ENCODE measurements at places on chromosomes 3 and 15. TPM values are rescaled to one million over a fixed set of nuclear protein-coding genes. Genes with fewer than 3 reads are reported as not detected.

Gene GOLGA8N
- 1.2 TPM for total RNA-seq

- DNase-seq: no peak
Observed at GRCh38 chr3:13171704-13172643, 98.7 kb upstream of the IQSEC1 start.

- no peak for DNase-seq
Observed at GRCh38 chr3:32480604-32481003, 22.0 kb downstream of the CMTM6 start.

GRCh38 chr3:172071780-172072330 is 32.5 kb downstream of the FNDC3B start:
- no peak for DNase-seq

DNA sequence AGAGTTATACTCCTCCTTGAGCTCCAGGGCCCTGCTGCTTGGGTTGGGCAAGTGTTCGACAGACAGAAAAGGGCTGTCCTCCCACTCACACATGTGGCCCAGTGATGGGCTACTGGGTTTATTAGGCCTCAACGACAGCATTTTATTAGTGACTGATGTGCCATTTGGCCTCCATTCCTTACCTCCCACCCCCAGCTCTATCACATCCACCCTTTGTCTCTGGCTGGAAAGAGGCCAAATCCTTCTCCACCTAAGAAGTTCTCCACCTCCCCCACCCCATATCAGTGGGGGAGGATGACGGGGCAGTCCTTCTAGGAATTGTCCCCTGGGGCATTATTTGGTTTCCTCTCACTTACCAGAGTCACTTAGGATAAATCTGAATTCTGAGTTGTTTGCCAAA is 57.1 kb upstream of the WNT5A start:
- no peak for DNase-seq

Gene SLC35G2
- 28.8 TPM for total RNA-seq

DNA sequence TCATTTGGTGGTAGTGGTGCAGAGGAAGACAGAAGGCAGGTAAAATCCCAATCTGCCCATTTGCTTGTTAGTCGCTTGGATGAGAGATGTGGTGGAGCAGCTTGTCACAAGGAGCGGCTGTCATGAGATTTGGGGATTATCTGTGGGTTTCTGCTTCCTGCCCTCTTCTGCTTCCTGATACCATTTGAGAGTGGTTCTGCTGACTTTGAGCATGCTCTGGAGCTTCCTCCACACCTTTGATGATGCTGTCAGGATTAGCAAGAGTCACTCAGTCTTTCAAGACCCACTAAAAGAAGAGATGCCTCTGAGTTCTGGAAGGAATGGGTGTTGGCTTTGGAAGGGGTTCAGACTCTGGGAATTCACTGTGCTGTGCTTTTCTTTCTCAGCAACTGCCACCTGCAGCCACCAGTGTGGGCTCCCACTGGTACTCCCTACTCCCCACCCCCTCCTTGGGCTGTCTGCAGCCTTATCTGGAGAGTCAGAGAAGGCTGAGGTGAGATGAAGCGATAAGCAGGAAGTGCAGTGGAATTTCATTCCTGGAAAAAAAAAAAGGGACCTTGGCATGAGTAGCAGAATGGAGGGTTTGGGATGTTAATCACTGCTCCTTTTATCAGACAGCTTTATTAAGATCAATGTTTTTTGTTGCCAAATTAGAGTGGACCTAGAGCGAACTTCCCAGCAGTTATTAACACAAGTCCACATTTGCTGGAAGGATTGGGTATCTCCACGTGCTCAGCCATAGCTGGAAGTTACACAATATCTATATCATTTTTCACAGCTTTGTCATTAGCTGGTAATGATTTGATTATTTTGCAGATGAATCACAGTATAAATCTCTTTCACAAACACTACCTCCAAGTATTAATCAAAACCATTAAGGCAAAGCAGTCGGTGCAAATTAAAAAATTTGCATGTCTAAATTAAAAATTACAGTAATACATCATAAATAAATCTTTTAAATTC is 233.0 kb upstream of the SATB1 start:
- no peak for DNase-seq

DNA sequence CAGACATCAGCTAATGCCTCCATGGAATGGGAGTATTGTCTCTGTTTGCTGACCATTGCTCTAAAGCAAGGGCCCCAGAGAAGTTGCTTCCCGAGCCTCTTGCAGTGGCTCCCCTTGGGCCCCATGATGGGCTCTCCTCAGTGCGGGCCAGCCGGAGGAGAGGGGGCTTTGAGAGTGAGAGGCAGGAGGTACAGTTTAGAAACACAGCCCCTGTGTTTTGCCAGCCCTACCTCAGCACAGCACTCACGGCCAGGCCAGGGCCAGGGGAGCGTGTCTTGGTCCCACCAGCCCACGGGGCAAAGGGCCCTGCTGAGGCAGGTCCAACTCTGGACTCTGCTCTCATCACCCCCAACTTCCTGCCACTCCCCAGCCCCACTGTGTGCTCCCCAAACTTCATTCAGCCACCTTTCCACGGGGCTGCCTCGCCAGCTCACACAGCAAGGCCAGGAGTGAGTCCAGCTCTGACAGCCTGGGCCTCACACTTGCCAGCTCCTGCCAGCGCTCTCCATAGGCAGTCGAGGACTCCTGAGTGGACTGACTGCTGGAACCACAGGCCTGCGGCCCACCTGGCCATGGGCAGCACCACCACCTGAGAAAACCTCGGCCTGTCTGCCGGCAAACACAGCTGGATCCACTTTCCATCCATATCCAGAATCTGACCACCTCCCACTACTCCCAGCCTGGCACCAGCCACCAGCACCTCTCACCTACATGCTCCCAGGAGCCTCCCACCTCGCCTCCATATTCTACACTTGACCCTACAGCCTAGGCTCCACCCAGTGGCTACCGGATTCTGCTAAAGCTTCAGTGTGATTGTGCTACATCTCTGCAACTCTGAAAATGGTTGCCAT is 99.0 kb downstream of the TLE3 start:
- DNase-seq: no peak

Gene SAMMSON
- total RNA-seq: not detected

GRCh38 chr3:126341755-126342150 is 15.5 kb downstream of the KLF15 start:
- no peak for DNase-seq

Gene PLIN1
- under 0.01 TPM for total RNA-seq

Gene ZKSCAN7
- total RNA-seq: 2.2 TPM

DNA sequence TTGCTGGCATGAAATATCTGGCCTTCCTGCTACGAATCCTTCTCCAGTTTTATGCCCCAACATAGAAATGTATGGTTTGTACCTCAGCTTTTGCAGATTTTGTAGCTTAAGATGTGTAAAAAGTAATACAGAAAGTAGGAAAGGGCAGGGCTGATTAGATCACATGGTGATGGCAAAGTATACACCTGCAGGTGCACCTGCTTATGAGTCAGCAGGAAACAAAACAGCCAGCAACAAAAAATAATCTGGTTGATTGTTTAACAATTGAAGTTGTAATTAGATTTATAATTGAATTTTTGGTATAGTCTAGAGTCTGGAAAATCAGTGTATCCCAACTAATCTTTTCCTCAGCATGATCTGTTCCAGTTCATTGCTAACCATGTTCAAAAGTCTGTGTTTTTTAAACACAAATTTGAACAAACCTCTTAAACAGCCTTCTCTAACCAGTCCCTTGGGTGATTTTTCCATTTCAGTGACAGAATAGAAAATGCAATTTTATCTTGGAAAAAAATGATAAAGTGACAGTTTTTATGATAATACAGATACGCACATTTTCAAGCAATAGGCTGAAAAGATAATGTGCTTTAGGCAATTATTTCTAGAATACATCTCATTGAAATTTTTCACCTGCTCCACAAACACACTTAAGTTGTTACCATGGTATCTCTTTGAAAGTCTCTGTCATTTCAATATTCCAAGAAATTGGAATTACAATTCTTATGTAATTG is 477.4 kb downstream of the NAALADL2 start:
- DNase-seq: no peak

GRCh38 chr3:129239991-129240390 is 9.4 kb upstream of the COPG1 start:
- DNase-seq: no peak

- no peak for DNase-seq
Observed at GRCh38 chr3:197598404-197598980, 42.7 kb upstream of the BDH1 start.

DNA sequence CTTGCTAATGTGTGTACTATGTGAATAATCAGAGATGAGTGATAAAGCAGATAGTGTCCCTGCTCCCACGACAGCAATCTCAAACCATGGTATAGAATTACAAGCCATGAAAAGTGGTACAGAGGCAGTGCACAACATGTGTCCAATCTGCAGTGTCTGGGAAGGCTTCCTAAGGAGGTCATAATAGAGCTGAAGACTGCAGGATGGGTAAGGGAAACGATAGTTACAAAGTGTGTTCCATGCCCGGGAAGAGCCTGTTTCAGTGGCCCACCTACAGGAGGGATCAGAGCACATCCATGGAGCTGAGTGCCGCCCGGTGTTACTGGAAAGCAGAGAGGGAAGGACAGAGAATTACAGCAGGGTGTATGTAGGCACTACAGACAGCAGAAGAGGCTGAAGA is 48.9 kb downstream of the PAK2 start:
- no peak for DNase-seq

DNA sequence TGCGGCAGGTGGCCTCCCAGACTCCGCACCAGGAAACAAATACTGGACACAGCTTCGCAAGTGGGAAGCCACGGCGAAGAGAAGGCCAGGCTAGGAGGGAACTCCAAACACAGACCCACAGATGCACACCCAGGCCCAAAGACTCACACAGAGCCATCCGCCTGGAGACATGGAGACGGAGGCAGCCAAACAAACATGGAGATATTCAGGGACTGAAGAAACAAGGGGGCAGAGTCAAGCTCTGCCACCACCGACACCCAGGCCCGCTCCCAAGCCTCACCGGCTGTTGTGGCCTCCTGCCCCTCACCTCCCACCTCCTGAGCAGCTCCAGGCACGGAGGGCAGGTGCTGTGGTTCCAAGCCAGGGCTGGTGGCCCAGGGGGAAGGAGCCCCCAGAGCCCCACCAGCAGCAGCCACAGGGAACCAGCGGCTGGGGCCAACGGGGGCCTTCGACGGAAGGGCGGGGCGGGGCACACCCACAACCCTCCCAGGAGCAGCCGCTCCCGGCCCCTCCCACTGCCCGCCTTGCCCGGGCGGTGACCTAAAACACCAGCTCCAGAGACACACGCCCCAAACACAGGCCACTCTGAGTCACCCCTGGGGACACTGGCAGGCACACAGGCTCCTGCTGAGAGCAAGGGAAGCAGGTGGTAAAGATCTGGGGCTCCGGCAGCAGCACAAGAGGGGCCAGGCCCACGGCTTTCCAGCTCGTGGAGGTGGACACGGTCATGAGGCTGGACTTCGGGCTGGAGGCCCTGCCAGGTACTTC is 31.9 kb downstream of the TNK2 start:
- DNase-seq: no peak

- peak; percentile 82 for DNase-seq
Observed at GRCh38 chr3:107962946-107963345, 127.9 kb downstream of the CD47 start.

GRCh38 chr3:179739816-179740594 is 87.2 kb downstream of the USP13 start:
- peak; percentile 60 for DNase-seq

DNA sequence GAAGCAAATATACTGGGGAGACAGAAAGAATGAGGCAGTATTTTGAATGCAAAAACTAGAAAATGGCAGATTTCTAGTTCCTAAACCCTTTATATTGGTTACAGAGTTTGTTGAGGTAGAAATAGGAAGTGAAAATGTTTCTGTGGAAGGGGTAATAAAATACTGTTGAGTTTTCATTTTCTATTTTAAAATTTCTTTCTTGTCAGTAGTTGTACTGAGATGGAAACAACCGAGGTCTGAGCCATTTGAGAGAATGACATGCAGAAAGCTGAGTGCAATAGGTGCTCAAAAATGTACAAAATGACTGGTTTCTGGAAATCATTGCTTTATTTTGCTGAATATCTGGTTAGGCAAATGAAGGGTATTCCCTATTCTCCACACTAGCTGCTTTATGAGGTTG is 361.4 kb downstream of the CHL1 start:
- DNase-seq: no peak

DNA sequence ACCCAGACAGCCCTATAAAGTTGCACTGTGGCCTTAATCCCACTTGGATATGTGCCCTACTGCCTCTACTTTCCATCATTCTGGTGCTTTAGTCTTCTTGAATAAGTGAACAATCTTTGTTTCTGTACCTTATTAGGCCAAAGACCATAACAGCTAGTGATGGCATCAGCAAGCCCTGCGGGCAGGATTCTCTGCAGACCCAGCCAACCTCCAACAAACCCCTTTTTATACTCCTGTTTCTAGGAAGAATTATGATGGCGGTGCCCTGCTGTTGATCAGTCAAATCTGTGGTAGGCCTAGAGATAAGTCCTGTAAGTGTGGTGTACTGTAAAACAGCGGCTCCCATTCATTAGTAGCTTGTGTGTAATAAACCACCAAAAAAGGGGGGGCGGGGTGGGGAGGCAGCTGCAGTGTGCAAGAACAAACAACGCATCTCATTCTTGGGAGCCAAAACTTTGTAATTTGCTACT is 40.5 kb downstream of the SOX2 start:
- DNase-seq: no peak

- no peak for DNase-seq
Observed at GRCh38 chr3:189260556-189261493, 89.1 kb downstream of the TPRG1 start.

DNA sequence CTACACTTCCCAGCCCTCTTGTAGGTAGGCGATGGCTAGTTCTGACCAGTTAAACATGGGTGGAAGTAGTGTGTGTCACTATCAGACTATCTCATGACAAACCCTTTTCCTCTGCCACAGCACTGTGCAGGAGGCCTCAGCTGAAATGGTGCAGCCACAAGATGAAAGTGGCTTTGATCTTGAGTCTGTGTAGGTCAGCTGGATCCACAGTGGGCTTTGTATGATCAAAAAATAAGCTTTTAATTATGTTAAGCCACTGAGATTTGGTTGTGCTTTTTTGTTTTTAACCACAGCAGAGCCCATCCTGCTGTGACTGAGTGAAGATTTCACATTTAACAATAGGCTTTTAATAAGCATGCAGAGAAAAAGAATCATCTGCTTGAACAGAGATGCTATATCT is 19.7 kb downstream of the RCN2 start:
- DNase-seq: no peak

Gene RASGRP1
- 0.37 TPM for total RNA-seq

Gene CNTN6
- not detected for total RNA-seq

DNA sequence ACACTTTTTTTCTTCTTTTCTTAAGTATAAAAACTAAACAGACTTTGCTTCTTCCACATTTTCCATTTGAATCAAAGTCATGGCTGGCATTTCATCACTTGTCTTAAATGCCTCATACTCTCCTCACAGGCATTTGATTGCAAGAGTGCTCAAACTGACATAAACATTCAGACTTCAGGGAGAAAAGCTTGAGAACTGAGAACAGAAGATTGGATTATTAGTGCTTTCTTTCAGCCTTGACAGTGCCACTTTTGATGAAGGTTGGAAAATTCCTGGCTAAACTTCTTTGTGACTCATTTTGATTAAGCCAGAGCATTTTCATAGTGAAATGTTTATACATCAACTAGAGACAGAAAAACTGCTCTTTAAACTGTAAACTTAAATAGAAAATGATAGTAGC is 544.4 kb downstream of the DIPK2A start:
- no peak for DNase-seq
